ENCODE measurements at places on chromosomes 7 and 10.
A peak's percentile ranks its signal among the peaks of the same experiment; 100 is the strongest.

DNA sequence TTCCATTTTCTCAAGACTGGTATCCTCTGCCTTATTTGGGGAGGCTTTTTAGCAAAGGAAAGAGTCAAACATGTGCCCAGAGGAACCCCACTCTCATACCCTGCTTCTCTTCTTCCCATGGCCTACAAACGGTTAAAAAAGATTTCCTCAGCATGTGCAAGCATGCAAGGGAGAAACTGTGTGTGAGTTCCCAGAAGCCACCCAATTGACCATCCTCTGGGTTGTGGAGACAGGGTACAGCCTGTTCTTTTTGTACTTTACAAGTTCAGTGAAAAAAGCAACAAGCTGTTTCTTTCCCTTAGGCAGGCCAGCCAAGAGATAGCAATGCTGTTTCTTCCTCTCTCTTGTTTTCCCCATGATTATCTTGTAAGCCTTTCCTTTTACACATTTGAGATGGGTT is 68.8 kb upstream of the MTPN start:
- no peak for DNase-seq

DNA sequence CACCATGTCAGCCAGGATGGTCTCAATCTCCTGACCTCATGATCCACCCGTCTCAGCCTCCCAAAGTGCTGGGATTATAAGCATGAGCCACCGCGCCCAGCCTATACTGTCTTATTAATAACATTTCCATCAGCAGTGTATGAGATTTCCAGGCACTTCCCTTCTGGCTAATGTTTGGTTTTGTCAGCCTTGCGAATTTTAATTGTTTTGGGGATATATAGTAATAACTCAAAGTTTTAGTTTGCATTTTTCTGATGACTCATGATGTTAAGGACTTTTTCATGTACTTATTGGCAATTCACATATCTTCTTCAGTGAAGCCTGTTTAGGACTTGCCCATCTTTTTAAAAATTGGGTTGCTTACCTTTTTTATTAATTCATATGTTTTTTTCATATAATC is 76.0 kb downstream of the TMEM270 start:
- no peak for DNase-seq

GRCh38 chr7:11625669-11626068 is 206.3 kb downstream of the THSD7A start:
- DNase-seq, result peak; percentile 89

- DNase-seq, result no peak
Observed at GRCh38 chr7:110839866-110840265, 251.1 kb upstream of the LRRN3 start.

DNA sequence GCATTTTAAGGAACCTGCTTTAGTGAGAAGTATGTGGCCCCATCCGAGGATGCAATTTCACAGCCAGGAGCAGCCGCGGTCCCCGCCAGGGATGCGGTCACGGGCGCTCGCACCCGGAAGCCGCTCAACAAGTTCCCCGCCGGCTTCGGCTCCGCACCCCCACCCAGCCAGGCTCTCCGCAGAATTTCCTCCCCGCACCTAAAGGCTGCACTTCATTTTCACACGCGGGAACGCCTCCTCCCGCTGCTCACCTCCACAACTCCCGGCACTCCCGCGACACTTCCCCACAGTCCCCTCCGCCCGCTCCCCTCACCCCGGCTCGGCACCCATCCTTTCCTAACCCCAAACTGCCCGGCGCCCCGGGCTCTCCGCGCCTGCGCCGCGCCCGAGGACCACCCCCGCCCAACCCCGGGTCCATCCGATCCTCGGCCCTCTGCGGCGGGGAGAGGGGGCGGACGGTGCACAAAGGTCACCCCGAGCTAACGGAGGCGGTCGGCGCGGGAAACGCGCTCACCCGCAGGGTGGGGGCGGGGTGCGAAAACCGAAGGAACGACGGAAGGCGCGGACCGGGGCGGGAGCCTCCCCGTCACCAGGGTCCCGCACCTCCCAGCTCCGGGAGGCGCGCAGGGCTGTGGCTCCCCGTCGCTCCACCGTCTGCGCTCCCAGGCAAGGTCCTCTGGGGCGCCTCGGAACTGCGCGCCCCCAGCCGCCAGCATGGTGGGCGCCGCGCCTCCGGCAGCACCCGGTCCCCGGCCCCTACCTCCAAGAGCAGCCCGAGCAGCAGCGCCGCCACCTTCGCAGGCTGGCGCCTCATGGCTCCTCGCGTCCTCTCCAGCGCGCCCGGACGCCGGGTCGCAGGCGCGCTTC is 558 bp downstream of the VOPP1 start:
- DNase-seq, result no peak

DNA sequence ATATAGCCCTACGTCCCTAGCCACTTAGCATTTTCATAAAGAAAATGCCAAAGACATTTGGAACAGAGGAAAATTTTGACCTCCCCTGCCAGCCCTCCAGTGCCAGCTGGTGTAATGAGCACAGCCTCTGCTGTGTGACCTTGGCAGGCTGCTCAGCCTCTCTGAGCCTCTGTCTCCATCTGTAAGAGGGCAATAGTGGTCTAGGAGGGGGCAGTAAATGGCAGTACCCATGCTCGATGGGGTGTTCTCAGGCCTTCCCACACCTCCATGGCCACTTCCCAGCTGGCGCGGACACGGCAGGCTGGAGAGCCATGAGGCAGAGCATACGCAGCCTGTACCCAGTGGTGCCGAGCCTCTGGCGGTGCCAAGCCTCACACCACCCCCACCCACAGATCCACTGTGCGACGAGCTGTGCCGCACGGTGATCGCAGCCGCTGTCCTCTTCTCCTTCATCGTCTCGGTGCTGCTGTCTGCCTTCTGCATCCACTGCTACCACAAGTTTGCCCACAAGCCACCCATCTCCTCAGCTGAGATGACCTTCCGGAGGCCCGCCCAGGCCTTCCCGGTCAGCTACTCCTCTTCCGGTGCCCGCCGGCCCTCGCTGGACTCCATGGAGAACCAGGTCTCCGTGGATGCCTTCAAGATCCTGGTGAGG is 24.0 kb upstream of the CSGALNACT2 start:
- no peak for DNase-seq

DNA sequence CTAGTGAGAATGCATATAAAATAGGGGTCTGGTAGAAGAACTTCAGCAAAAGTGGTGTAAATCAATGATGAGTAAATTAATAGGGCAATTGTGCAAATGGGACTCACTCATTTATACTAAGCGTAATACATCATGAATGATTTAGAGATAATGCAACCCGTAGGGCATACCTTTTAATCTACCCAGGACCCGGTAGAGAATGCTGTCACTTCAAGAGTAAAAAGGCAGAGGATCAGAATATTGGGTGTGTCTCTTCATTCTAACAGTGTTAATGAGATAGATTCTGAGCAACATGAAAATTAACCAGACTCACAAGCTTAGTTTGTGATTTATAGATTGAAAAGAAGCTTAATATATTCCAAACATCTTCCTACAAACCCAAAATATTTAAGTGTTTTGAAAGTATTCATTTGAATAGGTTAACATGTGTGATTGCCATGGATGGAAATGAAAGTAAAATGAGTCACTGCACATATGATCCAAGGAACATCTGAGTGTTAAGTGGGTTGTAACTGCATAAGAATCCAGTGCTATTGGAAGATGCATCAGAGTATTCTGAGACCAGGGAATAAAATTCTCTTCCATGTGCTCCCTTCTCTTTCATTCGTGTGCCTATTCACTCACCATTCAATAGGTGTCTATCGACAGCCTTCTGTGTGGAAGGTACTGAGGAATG is 690.6 kb downstream of the AUTS2 start:
- DNase-seq, result no peak
